ENCODE measurements at places on chromosomes 7 and 10.

GRCh38 chr7:150466477-150466876, 16.0 kb downstream of the GIMAP8 start:
- DNase-seq, result no peak

DNA sequence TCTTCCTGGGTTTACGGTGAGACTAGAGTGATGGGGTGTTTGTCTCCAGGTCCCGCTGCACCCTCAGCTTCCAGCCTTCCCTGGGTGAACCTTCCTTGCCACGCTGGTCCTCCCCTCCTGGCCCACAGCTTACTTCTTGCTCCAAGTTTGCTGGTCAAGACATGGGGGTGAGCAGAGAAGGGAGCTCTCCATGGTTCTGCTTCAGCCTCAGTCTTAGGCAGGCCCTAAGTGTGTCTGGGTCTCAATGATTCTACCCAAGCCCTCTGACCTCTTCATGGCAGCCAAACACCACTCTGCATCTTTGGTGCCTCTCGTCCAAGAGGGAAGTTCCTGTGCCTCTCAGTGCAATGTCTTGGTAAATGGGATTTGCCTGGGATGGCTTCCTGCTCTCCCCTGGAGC, 356.5 kb upstream of the KLF6 start:
- DNase-seq, result no peak

DNA sequence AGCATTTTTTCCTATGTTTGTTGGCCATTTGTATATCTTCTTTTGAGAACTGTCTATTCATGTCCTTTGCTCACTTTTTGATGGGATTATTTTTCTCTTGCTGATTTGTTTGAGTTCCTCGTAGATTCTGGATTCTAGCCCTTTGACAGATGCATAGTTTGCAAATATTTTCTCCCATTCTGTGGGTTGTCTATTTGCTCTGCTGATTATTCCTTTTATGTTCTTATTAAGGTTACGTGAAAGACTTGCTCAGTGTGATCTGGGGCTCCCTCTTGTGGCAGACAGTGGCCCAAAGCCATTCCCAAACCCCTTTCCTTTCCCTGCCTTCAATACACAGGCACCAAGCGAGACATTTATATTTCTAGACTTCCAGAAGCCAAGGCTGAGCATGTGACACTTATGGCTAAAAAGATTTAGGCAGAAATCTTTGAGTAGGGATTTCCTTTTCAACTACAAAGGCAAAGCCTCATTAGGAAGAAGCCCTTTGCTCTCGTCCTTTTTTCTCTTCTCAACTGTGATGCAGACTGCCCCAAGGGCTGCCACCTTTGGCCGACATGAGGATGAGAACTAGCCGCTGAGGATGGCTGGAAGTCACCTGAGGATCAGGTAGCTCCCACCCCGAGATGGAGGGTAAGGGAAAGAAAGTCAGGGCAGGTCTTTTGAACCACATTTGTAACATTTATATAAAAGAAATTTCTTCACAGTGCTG, 23.6 kb downstream of the ST8SIA6 start:
- DNase-seq, result no peak

DNA sequence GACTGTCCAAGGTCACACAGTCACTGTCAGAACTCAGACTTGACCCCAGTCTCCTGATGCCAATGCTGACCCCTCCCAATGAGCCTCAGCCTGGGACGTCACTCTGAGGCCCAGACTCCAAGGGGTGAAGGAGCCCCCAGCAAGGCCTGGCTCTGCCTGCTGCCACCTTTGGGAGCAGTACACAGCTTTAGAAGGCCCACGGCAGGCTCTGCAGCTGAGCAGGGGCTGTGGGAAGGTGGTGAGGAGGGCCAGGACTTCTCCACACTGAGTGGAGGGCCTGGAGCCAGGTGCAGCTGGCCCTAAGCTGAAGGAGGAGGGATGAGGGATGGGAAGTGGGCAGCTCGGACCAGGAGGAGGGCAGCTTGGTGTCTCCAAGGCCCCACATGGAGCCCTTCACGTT, 23.9 kb upstream of the ZMIZ1 start:
- peak; percentile 65 for DNase-seq

DNA sequence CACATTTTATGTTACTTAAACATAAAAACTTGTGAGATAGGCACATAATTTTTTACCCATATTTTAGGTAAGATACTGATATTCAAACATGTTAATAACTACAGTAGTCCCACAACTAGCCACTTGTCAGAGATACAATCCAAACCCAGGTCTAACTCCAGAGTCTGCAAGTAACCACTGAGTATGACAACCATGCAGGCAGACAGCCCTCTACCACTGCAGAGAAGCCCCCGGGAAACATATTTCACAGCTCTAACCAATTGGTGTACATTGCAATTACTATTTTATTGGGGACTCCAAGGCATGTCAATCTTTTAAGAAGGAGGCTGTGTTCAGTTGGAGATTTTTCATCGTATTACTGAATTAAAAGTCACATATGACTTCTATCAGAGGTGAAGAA, 107.2 kb upstream of the FAM133B start:
- DNase-seq, result no peak

GRCh38 chr10:123129618-123130271, 6.0 kb upstream of the HMX3 start:
- no peak for DNase-seq

GRCh38 chr10:100969187-100970075, at the start of gene SEMA4G:
Gene SEMA4G (plus strand): TSS chr10:100969504. CDS start chr10:100972913, 3,409 bp downstream.
- no peak for DNase-seq

- DNase-seq, result no peak
Observed at GRCh38 chr7:157005456-157006204, 4.8 kb downstream of the MNX1 start.

DNA sequence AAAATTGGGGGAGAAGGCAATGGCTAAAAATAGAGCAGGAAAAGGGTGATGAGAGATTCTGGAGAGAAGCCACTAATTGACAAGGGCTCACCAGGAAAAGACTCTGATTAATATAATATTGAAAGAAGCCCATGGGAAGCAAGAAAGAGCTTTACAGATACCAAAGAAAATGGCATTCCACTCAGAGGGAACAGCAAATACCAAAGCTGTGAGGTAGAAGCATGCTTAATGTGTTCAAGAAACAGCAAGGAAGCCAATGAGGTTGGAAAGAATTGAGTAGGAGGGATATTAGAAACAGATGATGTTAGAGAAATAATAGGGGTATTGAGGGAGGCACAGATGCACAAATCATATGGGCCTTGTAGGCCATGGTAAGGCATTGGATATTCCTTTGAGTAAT, 130.1 kb downstream of the MYO3A start:
- no peak for DNase-seq

DNA sequence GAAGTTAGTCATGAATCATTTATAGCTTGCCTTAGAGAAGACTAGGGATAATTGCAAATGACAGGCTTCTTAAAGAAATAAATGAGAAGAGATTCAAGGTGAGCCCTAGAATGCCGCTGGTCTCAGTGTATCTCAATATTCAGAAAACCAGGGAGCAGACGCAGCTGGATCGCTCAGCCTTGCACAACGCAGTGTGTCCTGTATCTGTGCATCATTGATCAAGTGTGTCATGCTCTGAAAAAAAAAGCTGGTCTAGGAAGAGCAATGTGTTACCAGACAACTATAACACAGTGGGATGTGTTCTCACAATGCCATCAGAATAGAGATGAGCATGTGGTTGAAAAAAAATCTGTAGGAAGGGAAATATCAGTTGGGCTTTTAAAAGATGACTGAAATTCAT, 230.1 kb downstream of the CALN1 start:
- no peak for DNase-seq

GRCh38 chr10:43596546-43596945, 9.7 kb upstream of the ZNF485 start:
- no peak for DNase-seq

- no peak for DNase-seq
Observed at GRCh38 chr10:35353805-35354204, 17.5 kb downstream of the CCNY start.

Data from cardiac septum (tissue), 1 donor.